Stimulated activated CD8-positive, alpha-beta memory T cell treated with anti-CD3 and anti-CD28 coated beads, Interleukin-2, amount 100 ng/mL, for 1 hour (primary cell): ENCODE measurements at places on chromosomes 1 and 21.

GRCh38 chr1:6440198-6441126 lies 15.9 kb downstream of the ESPN start:
- DNase-seq = peak; percentile 52

DNA sequence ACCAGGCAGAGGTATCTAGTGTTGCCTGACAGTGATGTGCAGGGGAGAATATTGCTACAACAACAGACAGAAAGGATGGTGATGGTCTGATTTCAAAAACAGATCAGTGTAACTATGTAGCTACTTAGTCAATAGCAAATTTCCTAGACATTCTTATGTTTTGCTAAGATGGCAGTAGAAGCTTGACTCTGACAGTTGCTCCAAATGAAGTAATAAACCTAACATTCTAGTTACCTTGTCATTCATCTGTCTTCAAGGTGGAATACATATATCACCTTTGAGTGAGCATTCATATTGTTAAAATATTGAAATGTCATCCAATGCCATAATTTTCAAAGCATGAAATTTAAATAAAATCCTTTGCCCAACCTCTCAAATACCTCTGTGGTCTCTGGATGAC lies 617.4 kb downstream of the USP25 start:
- no peak for DNase-seq

DNA sequence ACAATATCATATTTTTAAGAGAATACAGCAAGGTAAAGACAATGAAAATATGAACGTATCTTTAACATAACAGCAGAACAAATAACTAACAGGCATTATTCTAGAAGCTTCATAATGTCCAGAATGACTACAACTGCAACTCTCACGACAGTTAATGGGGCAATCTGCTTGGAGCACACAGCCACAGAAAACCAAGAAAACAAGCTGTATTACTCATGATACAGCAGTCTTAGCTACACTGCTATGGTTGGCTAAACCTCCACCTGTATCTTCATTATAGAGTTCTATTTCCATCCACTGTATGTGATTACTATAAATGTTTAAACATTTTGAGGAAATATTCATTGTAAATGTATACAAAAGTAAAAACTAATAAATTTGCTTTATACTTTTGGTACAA lies 139.9 kb downstream of the DPYD start:
- DNase-seq = no peak

DNA sequence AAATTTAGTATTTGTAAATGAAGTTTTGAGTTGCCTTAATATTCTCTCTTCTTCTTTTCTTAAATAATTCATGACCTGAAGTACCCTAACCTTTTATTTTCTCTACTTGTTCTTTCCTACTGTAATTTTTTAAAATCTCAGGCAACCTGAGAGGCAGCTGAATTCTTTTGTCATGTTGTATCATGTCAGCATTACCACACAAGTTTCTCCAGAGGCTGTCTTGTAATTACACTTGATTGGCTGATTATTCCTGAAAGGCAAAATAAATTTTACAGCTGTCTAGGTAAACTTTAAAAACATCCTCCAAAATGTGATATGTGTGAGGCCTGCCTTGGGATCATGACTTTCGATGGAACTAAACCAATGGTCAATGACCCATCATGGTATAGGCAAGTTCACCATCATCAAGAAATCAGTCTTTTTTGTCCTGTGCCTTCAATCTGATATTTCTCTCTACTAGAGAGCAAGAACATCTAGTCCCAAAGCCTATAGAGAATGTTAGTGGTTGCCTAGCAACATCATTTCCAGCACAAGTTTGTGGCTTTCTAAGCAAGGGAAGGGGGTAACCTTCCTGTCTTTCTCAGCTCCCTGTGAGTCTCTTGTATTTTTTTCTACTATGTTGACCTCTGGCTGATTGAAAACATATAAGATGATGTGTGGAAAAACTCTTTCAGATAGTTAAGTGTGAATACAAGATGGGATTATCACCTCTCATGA lies 115.5 kb downstream of the GABPA start:
- DNase-seq = no peak

DNA sequence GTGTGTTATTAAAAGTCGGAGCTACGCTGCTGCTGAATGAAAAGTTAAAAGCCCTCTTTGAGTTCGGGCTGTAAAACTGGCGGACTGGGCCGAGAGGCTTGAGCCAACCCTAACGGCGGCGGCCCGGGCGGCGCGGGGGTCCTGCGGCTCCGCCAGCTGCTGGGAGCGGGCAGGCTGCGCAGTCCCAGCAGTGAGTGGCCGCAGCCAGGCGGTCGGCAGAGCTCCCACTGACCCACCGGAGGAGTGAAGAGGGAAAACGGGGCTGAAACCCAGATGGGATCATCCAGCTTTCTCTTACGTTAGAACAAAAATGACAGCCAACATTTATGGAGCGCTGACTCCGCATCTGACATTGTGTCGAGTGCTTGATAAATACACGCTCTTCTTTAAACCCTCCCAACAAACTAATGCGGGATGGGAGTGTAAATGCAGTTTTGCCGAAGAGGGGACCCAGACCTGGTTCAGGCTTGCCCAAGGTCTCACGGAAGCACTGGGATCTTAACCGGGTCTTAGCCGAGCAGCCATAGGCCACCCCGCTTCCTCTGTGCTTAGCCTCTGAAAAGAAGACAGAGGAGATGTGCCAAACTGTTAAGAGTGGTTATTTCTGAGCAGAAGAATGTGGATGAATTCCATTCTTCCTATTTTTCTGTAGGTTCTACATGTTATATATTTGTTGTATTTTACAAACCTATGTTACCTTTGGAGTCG lies 3.5 kb downstream of the GRHL3 start:
- no peak for DNase-seq

GRCh38 chr1:75632350-75632949 lies 21.5 kb upstream of the SLC44A5 start:
- no peak for DNase-seq

DNA sequence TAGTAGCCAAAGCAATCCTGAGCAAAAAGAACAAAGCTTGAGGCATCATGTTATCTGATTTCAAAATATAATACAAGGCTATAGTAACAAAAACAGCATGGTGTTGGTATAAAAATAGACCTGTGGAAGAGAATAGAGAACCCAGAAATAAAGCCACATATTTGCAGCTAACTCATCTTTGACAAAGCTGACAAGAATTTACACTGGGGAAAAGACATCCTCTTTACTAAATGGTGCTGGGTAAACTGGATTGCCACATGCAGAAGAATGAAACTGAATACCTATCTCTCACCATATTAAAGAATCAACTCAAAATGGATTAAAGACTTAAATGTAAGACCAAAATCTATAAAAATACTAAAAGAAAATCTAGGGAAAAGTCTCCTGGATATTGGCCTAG lies 59.5 kb upstream of the CD55 start:
- DNase-seq = no peak

DNA sequence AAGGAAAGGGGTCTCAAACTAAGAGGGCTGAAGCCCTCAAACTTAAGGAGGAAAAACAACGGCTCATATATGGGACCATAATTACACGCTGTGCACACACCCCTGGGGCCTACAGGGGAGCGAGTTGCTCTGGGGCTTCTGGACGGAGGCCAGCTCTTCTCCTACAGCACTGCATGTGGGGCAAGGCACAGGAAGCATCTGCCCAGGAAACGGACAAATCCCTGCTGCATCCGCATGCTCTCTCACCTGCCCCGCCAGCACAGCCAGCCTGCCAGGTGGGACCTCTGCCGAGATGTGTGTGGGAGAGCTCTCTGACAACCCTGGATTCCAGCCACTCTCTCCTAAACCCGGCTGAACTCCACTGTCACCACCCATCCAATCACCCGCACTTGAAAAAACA lies 54.1 kb downstream of the MRPL37 start:
- no peak for DNase-seq

DNA sequence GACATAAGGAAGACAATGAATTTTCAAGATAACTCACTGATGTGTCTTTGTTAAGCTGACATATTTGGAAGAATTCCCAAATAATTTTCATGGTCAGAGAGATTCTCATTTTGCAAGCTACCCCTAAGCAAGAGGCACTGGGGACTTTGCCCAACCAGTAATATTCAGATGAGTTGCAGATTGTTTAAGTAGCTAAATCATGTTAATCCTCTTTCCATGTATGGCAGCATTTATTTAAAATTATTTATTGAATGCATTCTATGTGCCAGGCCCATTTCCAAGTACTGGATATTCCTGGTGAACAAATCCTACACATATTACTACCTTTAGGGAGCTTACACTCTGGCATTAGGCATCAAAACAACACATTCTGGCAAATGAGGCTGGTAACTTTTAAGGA lies 56.5 kb upstream of the BACH1 start:
- no peak for DNase-seq

DNA sequence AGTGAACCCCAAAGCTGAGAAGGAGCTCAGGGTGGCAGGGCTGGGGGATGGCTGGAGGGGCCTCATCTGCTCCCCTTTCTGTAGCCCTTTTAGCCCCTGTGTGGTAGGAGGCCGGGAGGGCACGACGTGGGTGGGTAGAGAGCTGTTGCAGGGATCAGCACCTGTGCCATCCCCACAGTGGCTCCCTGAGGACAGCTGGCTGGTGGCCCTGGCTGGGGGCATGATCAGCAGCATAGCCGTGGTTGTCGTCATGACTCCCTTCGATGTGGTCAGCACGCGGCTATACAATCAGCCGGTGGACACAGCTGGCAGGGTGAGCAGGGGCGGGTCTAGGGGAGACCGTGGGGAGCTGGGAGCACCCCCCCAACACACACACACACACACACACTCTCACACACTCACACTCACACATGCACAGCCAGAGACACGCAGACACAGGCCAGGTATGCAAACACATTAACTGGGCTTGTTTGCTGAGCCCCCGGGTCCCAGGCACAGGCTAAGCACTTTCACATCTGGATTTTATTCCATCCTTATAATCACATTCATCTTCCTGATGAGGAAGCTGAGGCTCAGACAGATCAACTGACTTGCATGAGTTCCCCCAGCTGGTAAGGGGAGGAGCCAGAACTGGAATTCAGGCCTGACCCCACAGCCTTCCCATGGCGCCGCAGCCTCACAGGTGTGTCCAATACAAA lies 2.5 kb downstream of the SLC25A34 start:
- no peak for DNase-seq

DNA sequence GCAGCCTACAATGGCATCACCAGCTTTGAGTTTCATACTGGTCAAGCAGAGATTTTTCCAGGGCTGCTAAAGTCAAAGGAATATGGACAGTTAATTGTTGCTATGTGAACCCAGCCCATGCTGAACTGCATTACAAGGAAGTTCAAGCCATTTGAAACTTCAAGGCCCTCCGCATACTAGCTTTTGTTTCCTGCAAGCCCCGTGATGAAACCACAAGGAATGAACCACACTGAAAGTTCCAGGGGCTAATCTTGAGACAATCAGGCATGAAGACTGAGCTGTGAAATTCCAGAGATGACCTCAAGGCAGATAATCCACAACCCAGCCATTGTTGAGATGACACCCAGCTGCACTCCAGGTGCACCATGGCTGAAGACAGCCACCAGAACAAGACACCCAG lies 180.8 kb downstream of the C1orf21 start:
- no peak for DNase-seq

- DNase-seq = no peak
Measured at GRCh38 chr21:44867999-44868700, 5.3 kb downstream of the PTTG1IP start.

DNA sequence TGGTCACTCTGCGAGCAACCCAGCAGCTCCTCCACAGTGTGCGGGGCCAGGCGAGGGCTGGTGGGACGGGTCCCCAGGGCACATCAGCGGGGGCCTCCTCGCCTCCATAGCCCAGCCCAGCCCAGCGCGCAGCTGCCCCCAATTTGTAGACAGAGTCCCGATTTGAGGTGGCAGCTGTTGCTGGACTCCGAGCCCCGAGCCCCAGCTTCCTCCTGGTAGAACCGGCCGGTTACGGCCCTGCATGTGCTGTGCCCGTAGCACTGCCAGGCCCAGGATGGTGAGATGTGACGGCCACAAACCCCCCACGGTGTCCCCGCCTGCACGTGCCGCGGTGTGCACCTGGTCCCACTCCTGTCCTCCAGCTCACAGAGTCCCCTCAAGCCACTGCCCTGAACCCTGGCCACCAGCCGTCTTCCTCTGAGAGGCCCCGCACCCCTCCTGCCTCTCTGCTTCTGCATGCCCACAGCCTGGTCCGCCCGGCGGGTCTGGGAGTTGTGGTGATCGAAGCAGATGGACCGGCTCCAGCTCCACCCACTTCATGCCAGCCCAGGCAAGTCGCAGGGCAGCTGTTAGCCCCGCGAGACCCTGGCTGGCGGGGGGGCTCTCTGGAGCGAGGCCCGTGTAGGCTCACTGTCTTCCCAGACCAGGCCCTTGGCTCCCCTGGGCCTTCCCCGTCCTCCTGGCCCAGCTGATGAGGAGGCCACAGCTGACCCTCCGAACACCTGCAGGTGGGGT lies 55.5 kb downstream of the MORN1 start:
- DNase-seq = no peak

GRCh38 chr1:32307324-32307723 lies 15.4 kb downstream of the HDAC1 start:
- no peak for DNase-seq

GRCh38 chr1:52588535-52588934 lies 13.6 kb upstream of the GPX7 start:
- DNase-seq = no peak

- no peak for DNase-seq
Measured at GRCh38 chr1:31818206-31818605, 2.4 kb upstream of the SPOCD1 start.

DNA sequence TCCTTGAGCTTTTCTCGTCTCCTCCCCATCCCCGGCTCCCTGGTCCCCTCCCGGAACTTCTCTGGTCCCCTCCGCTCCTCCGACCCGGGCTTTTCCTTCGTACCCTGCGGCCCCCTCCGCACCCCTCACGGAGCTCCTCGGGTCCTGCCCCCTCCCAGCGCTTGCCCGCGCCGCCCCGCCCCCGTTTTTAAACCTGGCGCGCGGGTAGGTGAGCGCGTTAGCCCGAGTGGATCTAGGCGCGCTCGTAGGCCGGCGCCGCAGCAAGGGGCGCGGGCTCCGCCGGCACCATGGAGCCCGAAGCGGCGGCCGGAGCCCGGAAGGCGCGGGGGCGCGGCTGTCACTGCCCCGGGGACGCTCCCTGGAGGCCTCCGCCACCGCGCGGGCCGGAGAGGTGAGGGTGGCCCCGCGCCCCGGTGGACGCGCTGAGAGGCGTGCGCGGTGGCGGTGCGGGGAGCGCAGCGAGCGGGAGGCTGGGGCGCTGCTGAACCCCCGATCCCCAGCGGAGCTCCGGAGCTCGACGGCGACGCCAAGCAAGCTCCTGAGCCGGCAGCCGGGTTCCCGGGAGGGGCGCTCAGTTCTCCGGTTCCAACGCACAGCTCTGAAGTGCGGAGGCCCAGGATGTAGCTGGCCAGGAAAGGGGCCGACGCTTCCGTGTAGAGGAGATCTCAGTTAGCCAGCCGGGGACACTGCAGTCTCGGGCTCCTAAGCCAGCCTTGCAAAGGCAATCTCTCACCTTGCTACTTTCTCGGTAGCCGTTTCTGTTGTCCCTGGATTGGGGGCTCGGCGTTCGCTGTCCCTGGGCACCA lies at the start of gene RIPPLY3:
RIPPLY3 (plus strand) TSS at position 217 of the 806 bp plus-strand sequence; CDS start at position 288, 71 bp downstream.
- no peak for DNase-seq

- no peak for DNase-seq
Measured at GRCh38 chr21:38769191-38769780, 36.4 kb upstream of the ETS2 start.

DNA sequence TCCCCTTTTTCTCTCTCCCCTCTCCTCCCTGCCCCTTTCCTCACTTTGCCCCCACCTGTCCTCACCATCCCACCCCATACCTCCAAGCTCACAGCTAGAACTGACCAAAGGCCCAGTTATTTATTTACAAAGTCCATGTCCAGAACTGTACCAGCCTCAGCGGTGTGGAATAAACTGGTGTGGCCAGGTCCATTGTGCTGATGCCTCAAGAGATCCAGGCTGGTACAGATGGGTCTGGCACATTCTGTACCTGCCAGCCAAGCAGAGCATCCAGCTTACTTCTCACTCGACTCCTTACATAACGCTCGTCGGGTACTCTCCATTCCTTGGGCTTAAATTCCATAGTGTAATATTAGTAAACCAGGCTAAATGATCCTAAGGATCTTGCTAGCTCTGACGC lies 11.8 kb downstream of the PDZK1IP1 start:
- no peak for DNase-seq
